ENCODE measurements at places on chromosomes 3 and 15. TPM values are rescaled to one million over a fixed set of nuclear protein-coding genes. Genes with fewer than 3 reads are reported as not detected.

ISLR gene
- 24.2 TPM for polyA plus RNA-seq

DNA sequence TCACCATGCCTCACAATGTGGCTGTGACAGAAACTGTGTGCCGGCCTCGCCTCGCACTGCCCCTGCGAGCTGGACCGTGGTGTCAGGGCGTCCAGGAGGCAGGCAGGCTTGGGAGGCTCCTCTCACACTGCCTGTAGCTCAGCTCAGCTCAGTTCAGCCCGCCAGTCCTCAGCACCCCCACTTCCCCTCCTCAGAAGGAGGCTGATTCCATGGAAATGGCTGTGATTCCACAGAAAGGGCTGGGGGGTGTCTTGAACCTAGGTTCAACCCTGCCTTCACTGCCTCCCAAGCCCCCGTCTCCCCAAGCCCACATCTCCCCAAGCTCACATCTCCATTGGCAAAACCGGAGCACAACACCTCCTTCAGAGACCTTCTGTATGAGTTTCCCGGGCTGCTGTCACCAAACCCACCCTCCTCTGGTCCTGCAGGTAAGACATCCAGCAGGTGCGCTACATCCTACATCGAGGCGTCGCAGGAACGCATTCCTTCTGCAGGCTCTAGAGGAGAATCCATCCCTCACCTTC, 94.0 kb downstream of the OCA2 start:
- no peak overlapping the region for H3K4me3 ChIP-seq
- no peak for DNase-seq
- H3K4me1 ChIP-seq: no peaks in the 10 kb centered on the region
- no peaks in the 10 kb centered on the region for H3K27me3 ChIP-seq
- H3K27ac ChIP-seq: no peak overlapping the region
- no peaks in the 10 kb centered on the region for H3K36me3 ChIP-seq

TMEM212 gene
- polyA plus RNA-seq: not detected

DNA sequence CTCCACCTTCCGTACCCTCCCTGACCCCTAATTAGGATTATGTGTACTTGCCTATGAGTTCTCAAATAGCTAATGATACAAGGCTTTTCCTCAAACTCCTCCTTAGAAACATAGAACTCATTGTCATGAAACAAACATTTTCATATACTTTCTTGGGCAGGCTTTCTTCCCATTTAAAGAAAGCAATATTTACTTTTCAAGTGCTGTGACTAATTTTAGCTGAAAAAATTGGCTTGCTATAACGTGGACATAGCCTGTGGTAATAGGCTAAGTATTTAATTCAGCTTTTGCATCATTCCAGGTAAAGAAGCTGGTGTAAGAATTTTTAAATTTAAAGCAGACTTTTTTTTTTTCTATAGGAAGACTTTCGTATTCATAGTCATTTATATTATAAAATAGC, 208.7 kb downstream of the SOX2 start:
- H3K4me1 ChIP-seq: no peaks in the 10 kb centered on the region
- no peaks in the 10 kb centered on the region for H3K36me3 ChIP-seq
- H3K27me3 ChIP-seq: no peaks in the 10 kb centered on the region
- no peak overlapping the region for H3K4me3 ChIP-seq
- DNase-seq: no peak
- H3K27ac ChIP-seq: no peak overlapping the region

GRCh38 chr3:65979731-65980130, 59.0 kb downstream of the MAGI1 start:
- H3K4me1 ChIP-seq: peaks cover 5% of the 10 kb centered on the region
- no peak overlapping the region for H3K4me3 ChIP-seq
- no peaks in the 10 kb centered on the region for H3K27me3 ChIP-seq
- no peaks in the 10 kb centered on the region for H3K36me3 ChIP-seq

GRCh38 chr3:23921052-23921511, 4.2 kb downstream of the RPL15 start:
- no peak for DNase-seq
- H3K4me3 ChIP-seq: no peak overlapping the region
- peaks cover 38% of the 10 kb centered on the region for H3K4me1 ChIP-seq
- H3K27me3 ChIP-seq: no peaks in the 10 kb centered on the region
- H3K27ac ChIP-seq: no peak overlapping the region
- no peaks in the 10 kb centered on the region for H3K36me3 ChIP-seq

- no peak overlapping the region for H3K4me3 ChIP-seq
- peaks cover 90% of the 10 kb centered on the region for H3K36me3 ChIP-seq
- no peaks in the 10 kb centered on the region for H3K27me3 ChIP-seq
- no peak overlapping the region for H3K27ac ChIP-seq
- DNase-seq: no peak
These were observed 44.7 kb downstream of the SGO1 start for GRCh38 chr3:20141316-20141715.

GRCh38 chr3:132325634-132326033, 8.4 kb downstream of the ACP3 start:
- H3K27me3 ChIP-seq: peaks cover 5% of the 10 kb centered on the region
- no peak overlapping the region for H3K4me3 ChIP-seq
- H3K4me1 ChIP-seq: no peaks in the 10 kb centered on the region
- H3K27ac ChIP-seq: no peak overlapping the region
- no peaks in the 10 kb centered on the region for H3K36me3 ChIP-seq
- DNase-seq: no peak

GNAI2 gene
- 170 TPM for polyA plus RNA-seq
